SK-N-DZ (cell line): ENCODE measurements at places on chromosomes 13 and 19.

GRCh38 chr13:113046883-113047244 lies 58.7 kb upstream of the F7 start:
- no peak for DNase-seq

DNA sequence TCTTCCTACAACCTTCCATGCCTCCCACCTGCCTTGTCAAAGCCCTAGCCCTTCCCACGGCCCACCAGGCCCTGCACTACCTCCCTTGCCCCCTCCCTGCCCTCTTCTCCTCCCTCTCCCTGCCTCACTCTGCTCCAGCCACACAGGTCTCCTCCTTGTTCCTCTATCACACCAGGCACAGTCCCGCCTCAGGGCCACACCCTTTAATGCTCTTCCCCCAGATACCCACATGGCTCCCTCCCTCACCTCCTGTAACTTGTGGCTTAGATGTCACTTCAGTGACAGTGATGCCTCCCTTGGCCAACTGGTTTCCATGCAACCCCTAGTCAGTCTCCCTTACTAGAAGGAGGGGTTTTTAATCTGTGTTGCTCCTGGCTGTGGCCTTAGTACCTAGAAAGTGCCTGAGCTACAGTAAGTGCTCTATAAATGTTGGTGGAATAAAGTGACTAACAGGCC lies 1.3 kb downstream of the SIRT6 start:
- no peak for DNase-seq

DNA sequence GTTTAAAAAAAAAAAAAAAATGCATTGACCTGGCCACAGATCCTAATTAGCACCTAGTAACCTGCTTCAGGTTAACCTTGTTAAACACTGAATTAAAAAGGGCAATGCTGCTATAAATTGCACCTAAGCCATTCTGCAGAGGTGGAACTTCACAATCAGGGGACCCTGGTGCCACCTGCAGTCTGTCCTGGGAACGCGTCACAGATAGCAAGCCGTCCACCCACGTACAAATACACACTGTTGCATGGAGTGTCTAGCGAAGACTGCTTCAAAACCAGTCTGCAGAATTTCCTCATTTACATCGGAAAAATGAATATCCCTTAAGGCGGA lies 169.3 kb downstream of the COL4A1 start:
- DNase-seq = peak; percentile 34

DNA sequence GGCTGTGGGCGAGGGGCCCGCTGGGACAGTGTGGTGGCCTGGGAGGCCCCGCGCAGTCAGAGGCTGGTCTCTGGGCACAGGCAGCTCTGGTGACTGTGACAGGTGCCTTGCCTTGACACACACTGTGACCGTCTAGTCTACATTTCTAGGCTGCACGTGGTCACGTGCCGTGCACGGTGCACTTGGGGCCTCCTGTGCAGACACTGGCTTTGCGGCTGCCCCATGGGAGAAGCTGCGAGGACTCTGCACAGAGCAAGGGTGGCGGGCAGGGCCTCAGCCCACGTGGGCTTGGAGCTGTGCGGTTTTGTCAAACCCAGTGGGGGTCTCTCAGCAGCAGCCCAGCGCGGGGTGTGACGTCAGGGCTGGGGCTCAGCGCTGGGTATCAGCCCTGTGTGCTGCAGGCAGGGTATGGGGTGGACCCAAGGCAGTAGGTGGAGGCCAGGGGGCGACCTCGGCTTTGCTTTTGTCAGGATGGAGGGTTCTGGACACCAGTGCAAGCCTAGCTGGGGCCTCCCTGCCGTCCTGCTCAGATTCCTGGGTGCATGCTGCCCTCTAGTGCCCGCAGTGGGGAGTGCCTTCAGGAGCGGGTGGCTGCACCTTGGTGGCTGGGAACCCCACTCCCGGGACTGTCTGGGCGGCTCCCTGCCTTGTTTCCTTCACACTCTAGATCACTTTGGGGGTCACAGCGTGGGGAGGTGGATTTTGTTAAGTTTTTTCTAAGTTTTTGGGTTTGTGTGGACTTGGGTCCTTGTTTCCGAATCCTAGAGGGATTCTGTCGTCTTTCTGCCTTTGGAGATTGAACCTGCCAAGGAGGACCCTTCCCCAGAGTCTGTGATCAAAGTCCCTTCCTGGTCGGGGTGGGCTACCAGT lies 62.6 kb downstream of the KDM4B start:
- DNase-seq = peak; percentile 83

GRCh38 chr19:46446021-46446420 lies 17.3 kb upstream of the PNMA8C start:
- no peak for DNase-seq

GRCh38 chr19:53308339-53308811 lies 25.2 kb upstream of the ZNF845 start:
- DNase-seq = peak; percentile 21

- DNase-seq = peak; percentile 52
Measured at GRCh38 chr13:102399791-102400674, 1.8 kb downstream of the FGF14 start.

DNA sequence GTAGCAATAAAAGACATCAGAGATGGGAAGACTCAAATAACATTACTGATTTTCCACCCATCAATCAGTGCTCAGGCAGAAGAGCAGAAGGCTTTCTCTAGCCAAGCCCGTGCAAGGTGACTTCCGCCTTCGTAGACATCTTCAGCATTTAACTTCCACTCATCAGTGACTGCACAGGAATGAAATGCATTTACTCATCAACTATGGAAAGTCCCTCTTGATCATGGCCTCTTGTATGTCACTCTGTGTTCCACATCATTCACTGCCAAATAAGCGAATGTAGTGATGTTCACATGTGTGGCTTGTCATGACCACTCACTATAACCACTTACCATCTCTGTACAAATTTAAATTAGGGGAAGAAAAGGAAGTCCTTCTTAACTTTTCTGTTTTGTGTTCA lies 49.4 kb downstream of the SACS start:
- DNase-seq = no peak
